Naive thymus-derived CD8-positive, alpha-beta T cell (primary cell): ENCODE measurements at places on chromosomes 2 and 18.

DNA sequence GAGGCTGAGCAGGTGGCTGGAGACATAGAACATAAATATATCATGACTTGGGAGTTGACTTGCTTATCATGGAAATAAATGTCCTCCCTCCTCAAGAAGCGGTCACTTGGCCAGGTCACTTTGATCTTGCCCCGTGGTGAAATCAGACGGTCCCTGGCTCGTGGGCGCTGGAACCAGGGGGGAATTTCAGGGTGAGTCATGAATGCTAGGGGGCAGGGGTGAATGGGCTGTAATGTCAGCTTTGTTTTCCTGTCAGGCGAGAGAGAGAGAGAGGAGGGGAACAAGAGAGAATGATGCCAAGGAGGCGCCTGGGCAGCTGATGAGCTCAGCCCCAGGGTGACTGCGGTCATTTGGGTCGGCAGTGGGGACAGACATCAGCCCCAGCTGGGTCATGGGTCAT is 47.7 kb downstream of the RRM2 start:
- DNase-seq, result no peak

DNA sequence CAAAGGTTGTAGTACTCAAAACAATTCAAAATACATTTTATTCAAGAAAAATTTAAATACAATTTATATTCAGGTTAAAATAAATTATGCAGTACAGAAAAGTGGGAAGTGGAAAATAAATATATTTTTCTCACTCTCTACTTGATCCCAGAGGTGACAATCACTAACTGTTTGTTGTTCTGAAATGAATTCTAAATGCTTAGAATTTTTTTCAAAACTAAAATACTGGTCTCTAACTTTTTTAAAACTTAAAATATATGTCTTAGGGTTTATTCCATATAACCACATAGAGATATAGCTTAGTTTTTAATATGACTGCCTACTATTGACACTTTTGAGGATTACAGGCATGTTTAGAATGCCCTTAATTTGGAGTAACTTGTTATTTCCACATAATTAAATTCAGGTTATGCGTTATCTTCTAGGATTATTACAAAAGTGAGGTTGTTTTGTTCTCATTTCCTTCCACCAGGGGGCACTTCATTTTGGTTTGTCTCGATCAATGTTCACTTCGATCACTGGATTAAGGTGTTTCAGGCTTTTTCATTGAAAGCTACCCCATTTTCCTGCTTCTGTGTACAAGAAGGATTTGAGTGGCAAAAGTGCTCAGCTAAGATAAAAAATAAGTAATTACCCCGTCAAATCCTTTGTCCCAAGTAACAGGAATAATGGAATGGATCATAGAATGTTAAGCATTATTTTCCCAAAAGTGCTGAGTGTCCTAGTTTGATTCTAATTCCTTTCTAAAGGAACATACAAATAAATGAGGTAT is 27.1 kb upstream of the TFPI start:
- peak; percentile 29 for DNase-seq

GRCh38 chr2:15920696-15921095 is 19.7 kb upstream of the MYCN start:
- DNase-seq, result no peak

DNA sequence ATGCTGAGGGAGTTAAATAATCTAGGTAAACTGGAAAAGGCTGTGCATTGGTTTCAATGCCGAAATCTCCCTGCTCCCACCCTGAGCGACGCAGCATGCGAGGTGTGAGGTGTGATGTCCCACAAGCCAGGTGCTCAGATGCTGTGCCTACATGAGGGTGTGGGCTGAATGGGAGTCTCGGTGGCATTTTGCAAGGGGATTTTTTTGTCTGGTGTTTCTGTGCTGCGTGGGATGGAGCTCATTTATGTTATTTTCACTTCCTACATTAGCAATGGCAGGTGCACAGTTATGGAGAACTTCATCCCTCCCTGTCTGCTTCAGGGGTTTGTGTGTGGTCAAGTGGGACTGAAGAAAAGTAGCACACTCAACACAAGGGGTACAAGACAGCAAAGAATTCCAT is 110.2 kb upstream of the CCDC68 start:
- DNase-seq, result no peak
